ENCODE measurements at places on chromosomes 2 and 18. TPM values are rescaled to one million over a fixed set of nuclear protein-coding genes. Genes with fewer than 3 reads are reported as not detected.

GRCh38 chr2:11749646-11750349 is 3.4 kb downstream of the LPIN1 start:
- DNase-seq, result no peak

DNA sequence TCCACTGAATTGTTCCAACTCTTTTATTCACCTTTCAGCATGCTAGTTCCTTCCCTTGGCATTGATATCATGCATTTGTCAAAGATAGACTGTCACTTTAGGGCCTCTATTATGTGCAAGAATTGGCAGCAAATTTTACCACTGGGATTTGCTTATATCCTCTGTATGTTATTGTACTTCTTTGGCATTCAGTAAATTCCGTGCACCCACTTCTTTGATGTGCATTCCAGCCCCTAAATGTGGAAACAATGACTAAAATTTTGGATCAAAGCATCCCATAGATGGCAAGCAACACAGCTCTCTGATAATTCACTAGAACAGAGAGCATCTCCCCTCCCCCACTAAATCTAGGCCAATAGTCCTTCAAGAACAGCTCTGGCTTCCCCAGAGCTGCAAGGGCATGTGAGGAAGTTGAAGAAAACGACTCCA is 399.0 kb upstream of the HNRNPA3 start:
- DNase-seq, result no peak

DNA sequence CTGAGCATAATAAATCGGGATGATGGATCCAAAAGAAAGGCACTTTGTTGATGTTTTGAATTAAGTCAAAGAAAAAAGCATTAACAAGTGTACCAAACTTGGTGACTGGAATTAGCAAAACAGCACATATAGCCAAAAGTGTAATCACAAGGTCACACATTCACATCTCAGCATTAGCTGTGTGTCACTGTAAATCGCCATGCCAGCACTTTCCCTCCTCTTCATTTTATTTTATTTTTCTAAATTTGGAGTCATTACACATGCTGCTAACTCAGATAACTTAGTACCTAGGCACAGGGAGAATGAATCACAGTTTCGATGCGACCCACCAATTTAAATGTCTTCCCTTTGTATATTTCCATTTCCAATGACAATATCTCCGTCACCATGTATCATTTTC is 111.4 kb downstream of the CACNB4 start:
- DNase-seq, result no peak

DNA sequence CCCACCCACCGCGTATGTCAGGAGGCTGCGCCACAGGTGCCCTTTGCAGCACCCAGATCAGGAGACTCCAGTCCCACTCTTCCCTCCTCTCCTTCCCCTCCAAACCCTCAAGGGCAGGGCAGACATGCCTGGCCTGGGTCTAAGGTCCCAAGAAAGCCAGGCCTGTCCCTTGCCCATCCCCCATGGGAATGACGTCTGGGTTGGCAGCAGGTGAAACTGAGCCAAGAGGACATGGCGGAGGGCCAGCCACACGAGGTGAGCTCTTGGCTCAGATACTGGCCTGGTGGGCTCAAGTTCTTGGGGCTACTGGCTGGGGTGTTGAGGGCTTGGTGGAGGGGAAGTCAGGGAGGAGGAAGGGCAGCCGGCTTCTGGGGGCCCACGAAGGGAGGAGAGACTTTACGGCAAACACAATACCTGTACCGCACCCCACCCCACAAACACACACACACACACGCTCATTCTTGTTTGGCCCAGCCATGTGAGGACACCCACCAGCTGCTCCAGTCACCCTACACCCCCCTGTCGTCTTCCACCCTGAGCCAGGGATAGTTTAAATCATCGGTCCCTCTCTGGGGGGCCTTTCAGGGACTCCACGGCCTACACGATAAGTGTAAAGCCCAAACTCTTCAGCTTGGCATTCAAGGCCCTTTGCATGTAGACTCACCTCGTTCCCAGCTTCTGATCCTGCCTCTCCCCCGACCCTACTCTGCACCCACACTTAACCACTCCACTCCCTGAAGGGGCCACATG is 24.1 kb upstream of the TNS1 start:
- no peak for DNase-seq

THSD7B gene
- not detected for total RNA-seq

PPM1B gene
- total RNA-seq, result 70.3 TPM

FOXI3 gene
- not detected for total RNA-seq

All from T-cell (primary cell).